Cerebellar nuclear complex (tissue), 1 donor: ENCODE measurements at places on chromosomes 7 and 10.

GRCh38 chr7:54145716-54146115 is 396.5 kb upstream of the VSTM2A start:
- DNase-seq, result no peak

DNA sequence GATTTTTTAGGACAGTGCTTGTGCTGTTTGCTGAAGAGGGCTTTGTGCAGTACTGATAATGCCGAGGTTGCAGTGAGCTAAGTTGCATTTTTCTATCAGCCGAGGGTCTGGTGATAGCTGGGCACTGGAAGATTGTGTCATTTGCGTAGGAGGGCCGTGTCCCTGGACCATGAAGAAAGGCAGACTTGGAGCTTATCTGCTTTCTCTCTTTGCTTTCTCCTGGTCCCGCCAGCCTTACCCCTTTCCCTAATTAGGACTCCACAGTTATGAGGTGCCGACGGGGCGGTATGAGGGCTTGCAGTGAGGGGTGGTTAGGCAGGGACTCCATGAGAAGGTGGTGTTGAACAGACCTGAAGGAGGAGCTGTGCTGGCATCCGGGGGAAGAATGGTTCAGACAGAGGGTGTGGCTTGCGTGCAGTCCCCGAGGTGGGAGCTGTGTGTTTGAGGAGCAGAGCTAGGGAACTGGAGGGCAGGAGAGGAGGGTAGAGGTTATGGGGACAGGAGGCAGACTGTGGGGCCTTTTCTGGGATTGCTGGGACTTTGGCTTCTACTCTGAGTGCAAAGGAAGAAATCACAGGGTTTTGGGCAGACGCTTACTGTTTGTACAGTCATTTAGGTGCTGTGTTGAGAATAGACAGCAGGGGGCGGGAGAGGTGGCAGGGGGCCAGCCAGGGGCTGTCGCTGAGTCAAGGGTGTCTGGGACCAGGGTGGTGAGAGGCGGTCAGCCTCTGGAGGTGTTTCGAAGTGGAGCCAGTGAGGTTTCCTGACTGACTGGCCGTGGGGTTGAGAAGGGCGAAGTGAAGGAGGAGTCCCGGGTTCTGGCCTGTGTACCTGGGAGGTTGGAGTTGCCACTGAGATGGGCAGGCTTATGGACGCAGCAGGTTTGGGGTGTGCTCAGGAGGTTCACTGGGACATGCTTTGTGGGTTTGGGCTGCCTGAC is 43.4 kb downstream of the PRF1 start:
- DNase-seq, result no peak

- DNase-seq, result no peak
These were observed 210.4 kb upstream of the ADO start for GRCh38 chr10:62594093-62594520.

- no peak for DNase-seq
These were observed 97.2 kb upstream of the SEMA3A start for GRCh38 chr7:84291756-84292155.

DNA sequence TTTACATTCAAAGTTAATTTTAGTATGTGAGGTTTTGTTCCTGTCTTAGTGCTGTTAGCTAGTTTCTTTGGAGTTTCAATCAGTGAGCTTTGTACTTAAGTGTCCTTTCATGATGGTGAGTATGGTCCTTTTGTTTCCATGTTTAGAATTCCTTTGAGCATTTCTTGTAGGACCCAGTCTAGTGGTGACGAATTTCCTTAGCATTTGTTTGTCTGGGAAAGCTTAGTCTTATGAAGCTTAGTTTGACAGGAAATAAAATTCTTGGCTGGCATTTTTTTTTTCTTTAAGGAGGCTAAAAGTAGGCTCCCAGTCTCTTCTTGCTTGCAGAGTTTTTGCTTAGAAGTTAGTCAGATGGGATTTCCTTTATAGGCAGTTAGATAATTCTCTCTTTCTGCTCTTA is 209.2 kb upstream of the SEMA3C start:
- no peak for DNase-seq

GRCh38 chr10:128907155-128907941 is 559.7 kb upstream of the MGMT start:
- no peak for DNase-seq

DNA sequence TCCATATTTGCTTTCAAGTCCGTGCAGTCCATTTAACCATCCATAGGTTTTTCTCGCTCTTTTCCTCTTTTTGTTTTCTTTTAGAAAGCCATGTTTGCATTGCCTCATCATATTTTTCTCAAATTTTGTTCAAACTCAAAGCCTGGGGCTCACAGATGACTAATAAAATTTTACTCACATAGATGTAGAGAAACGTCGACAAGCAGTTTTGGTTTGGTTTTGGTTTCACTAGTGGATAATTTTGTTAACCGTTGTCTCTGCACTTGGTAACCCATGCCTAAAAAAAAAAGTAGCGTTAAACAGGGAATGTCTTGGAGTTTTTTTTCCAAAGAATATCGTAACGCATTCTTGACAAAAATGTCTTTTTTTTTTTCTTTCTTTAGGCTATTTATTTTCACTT is 344.2 kb upstream of the GALNT17 start:
- no peak for DNase-seq

GRCh38 chr10:6045314-6045848 is 16.8 kb downstream of the IL2RA start:
- DNase-seq, result no peak
